Putamen (tissue), 1 donor: ENCODE measurements at places on chromosomes 5 and 9.

DNA sequence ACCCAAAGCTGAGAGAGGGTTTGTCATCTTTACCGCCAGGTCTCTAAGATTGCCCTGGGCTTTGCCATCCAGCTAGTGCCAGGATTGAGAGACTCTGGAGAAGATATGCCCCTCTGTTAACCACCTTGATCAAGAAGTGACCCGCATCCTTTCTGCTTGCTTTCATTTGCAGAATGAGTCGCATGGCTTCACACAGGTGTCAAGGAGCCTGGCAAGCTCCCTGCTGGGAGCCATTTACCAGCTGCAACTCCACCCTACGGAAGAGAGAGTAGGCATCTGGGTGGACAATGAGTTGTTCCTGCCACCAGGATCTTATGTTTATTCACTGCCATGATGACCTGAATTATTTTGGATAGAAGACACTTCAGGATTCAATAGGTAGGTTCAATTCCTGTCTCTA, 43.0 kb downstream of the HSD17B3 start:
- no peak for DNase-seq

DNA sequence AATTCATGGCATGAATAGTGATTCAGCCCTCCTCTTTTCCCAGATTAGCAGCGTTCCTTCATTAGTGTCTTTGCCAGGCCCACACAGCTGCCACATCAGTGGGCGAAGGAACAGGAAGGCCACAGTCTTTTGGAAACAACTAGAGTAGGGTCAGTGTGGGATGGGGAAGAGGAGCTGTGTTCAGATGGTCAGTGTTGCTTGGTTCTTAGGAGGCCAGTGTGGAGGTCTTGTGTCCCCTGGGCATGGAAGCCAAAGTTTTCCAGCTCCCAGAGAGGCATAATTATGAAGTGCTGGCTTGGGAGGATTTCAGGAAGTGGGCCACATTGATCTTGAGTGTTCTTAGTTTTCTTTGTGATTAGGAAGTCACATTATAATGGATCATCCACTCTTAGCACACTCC, 269.6 kb downstream of the PSAT1 start:
- DNase-seq, result no peak

DNA sequence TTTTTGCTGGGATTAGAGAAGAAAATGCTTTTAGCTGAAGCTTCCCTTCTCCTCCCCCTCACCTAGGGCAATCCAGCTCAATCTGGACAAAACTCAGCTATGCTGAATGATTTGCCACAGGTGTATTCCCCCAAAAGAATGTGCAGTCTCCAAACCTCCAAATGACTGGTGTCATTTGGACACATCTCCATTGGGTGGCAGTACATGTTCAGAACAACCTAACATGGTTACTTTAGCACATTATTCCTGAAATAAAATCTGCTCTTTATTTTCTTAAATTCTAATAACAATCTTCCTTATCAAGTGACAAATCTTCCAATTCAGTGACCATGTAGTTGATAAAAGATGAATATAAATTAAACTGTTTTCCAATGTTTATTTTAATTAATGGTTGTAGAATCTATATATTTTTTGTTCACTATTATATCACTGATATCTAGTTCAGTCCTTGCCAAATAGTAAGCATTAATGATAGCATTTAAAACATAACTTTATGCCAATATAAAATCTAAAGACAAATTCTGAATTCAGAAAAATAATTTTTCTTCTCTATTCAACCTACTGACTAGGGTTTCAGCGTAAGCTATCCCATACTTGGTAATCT, 61.3 kb upstream of the MOCS2 start:
- DNase-seq, result peak; percentile 12

- no peak for DNase-seq
Observed at GRCh38 chr9:91426123-91426745, 2.6 kb upstream of the NFIL3 start.

DNA sequence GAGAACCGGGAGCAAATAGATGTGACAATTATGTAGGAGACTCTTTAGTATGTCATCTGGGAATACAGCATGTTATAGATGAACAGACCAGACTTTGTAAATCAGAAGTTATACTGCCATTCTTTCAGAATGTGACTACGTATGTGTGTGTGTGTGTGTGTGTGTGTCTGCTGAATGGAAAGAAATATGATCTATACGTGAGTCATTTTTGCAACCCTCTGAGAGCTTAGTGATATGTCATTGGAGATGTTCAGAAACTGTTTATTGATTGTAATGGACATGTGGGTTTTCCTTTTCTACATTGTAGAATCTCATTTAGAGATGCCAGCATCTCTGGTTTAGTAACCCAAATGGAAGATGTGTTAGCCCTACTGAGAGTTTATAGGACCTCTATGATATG, 731.5 kb downstream of the TLE1 start:
- DNase-seq, result no peak

GRCh38 chr5:88396751-88397281, 128.2 kb upstream of the TMEM161B start:
- DNase-seq, result no peak

DNA sequence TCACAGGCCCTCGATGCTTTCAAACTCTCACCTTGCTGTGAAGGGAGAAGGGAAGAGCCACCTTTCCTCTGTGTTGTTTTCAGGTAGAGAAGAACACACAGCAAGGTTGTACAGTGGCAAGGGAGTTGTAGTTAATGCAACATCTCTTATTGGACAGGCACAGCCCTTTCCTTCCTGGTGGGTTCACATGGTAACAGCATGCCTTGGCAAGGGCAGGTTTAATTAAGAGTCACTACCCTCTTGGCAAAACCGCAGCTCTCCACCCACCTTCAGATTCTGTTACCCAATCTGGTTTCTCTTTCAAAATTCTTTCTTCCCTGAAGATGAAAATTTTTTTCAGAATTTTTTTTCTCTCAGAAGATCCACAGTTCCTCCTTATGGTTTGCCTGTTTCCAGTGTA, 253.1 kb downstream of the TLR4 start:
- no peak for DNase-seq

GRCh38 chr9:38419181-38419580, 5.1 kb downstream of the IGFBPL1 start:
- DNase-seq, result no peak

- DNase-seq, result peak; percentile 85
Observed at GRCh38 chr5:177446200-177447065, at the start of gene PRR7. TSS of gene PRR7 (plus strand) at chr5:177446814. CDS start at chr5:177455068, 8,254 bp downstream.

GRCh38 chr9:25603106-25603505, 75.1 kb downstream of the TUSC1 start:
- DNase-seq, result no peak

- no peak for DNase-seq
Observed at GRCh38 chr9:2876726-2877125, 32.8 kb upstream of the PUM3 start.

DNA sequence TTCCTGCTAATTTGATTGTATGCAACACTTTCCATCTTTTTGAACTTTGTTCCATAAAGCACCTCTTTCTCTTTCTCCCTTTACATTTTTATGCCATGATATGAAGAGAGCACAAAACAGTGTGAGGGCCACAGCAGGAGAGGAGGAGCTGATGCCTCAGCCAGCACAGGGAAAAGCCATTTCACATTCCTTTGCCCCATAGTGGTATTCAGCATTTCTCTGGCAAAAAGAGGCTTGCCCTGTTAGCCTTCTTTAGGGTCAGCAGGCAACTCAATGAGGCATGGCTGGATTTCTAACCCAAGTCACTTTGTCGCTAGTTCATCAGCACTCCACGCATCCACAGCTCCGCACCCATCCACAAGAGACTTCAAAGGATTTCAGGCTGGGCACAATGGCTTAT, 23.1 kb upstream of the TRPC7 start:
- no peak for DNase-seq

GRCh38 chr9:84315278-84315877, 25.2 kb downstream of the SLC28A3 start:
- peak; percentile 50 for DNase-seq

DNA sequence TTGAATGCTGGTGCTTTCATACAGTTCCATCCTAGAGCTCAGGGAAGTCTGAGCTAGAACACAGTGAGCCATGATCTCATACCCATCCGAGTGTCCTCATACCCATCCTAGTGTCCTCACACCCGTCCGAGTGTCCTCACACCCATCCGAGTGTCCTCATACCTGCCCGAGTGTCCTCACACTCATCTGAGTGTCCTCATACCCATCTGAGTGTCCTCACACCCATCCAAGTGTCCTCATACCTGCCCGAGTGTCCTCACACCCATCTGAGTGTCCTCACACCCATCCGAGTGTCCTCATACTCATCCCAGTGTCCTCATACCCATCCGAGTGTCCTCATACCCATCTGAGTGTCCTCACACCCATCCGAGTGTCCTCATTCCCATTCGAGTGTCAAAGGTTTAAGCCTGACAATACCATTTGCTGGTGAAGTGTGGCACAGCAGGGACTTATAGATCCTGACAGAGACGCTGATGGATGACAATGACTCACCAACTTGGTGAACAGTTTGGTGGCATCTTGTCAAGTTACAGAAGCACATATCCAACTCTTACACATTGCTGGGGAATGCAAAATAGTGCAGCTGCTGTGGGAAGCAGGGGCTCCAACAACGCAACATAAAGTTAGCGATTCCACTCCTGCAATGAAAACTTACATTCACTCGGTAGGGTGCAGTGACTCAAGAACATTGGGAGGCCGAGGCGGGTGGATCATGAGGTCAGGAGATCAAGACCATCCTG, 77.0 kb upstream of the COL5A1 start:
- DNase-seq, result no peak

- no peak for DNase-seq
Observed at GRCh38 chr9:72681283-72681630, 159.8 kb downstream of the TMC1 start.

DNA sequence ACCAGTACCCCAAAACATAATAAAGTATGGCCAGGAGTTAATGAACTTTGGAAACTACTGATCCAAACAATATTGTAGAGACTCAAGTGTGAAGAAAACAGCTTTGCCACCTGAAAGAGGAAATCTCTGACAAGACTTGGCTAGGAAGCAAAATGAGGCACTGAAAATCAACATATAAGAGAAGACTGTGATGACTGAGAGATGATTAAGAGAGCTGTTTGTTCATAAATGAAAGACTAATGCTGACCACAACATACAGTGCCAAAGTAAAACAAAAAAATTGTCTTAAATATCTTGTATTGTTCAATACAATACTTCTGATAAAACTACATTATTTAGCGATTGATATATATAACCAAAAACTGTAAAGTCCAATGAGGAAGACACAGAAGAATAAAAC, 7.2 kb downstream of the RC3H2 start:
- DNase-seq, result no peak

- no peak for DNase-seq
Observed at GRCh38 chr9:24657387-24657786, 111.7 kb upstream of the IZUMO3 start.

DNA sequence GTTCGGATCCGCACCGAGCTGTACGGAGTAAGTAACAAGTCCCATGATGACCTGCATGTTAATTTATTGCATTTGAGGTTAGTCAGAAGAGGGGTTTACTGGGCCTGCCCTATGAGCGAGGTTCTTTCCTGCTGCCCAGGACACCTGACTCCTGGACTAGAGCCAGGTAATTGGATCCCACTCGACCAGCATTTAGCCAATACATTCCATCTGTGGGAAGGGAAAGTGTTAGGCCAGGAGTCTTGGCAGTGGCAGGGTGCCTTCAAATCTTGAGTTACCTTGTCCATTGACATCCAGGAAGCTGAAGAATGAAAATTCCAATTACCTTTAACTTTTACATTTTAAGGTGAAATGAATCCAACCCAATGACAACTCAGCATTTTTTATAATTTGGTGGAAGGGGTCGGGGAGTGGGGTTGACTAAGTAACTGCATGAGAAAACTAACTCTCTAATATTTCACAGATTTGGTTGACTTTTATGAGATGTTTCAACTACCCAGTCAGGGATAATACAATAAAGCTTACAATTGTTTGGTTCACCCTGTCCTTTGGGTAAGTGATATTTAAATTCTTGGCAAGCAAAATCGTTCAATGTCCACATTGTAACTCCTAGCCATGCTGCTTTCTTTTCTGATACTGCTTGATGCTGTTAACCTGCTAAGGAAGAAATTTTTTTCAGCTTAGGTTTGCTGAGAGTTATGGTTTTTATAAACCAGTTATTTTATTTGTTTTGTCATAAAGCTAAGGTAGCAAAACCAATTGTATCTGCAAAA, 111.6 kb upstream of the IQGAP2 start:
- DNase-seq, result no peak

DNA sequence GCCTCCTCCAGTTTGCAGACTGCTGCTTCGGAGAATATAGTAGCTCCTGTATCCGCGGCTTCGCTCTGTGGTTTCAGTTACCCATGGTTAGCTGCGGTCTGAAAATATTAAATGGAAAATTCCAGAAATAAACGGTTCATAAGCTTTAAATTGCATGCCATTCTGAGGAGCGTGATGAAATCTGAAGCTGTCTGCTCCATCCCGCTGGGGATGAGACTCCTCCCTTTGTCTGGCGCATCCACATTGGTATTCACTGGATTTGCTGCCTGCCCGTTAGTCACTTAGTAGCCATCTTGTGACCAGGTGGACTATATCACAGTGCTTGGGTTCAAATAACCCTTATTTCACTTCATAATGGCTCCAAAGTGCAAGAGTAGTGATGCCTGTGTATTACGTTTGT, 36.3 kb downstream of the MSX2 start:
- no peak for DNase-seq
